ENCODE measurements at places on chromosomes 4 and X.

DNA sequence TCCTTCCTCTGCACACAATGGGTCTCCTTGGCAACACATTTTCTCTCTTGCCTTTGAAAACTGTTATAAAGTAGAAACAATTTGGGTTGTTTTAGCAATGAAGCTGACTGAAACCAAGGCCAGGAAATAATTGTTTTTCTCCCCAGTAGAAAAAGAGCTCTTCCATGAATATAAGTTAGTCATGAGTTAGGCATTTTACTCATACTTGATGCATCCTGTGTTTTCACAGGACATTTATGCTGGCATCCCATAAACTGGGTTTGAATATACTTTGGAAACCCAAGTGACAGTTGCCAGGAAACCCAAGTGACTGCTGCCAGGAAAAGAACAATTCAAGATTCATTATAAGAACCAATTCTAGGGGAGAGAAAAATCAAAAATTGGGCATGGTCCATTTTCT is 128.6 kb upstream of the NPY2R start:
- no peak for DNase-seq

DNA sequence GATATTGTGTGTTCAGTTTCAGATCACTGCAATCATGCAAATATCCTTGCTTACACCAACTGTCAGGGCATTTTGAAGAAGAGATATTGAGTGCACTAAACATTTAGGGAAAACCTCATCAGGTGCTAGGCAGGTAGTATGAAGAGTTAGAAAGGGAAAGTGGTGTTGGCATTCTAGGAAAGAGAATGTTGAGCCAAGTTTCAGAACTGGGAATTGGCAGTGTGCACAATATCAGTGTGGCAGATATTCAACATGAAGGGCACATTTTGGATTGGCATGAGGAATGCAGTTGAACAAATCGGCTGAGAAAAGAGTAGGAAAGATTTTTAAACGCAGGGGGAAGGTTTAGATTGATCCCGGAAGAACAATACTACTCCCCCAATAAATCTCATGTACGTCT is 43.4 kb upstream of the SMAD1 start:
- DNase-seq, result no peak

DNA sequence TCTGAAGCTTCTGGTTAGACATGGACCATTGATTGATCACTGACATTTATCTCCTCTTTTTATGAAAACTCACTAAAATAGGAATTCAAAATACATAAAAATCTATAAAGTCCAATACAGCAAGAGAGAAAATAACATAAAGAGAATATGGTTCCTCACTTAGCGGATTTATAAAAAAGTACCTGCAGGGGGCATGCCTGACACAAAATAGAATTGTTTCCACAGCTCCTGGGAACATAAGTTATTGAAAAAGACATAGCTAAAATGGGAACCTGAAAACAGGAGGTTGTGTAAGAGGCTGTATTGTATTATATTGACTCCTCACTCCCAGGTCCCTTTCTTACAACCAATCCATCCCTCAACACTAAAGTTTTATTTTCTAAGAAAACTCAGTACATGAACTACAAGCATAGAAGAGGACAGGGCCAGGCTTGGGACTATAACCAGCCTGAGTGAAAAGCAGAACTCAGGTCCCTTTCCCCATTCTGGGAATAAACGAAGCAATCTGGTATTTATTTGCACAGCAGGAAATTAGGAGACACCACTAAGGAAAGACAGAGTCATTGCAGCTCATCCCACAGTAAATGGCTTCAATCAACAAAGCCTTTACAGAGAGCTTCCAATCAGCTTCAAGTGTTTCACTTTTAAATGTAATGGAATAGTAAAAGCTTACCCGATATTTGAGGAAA is 121.1 kb upstream of the NDST4 start:
- DNase-seq, result no peak

DNA sequence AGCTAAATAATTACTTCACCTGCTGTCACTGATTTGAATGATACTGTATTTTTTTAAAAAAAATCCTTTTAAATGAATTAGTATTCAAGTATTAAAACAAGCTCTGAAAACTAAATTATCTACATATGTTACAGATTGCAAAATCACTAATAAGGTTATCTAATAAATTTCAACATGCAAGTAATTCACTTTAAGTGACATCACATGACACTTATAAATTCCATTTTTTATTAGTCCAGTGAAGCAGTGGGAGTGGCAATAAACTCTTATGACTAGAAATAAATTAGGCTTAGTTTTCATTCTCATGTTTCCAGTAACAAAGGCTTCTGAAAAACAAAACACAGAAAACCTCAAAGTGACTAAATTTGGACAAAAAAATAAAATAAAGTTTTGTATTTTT is 36.3 kb downstream of the SMIM31 start:
- DNase-seq, result no peak

DNA sequence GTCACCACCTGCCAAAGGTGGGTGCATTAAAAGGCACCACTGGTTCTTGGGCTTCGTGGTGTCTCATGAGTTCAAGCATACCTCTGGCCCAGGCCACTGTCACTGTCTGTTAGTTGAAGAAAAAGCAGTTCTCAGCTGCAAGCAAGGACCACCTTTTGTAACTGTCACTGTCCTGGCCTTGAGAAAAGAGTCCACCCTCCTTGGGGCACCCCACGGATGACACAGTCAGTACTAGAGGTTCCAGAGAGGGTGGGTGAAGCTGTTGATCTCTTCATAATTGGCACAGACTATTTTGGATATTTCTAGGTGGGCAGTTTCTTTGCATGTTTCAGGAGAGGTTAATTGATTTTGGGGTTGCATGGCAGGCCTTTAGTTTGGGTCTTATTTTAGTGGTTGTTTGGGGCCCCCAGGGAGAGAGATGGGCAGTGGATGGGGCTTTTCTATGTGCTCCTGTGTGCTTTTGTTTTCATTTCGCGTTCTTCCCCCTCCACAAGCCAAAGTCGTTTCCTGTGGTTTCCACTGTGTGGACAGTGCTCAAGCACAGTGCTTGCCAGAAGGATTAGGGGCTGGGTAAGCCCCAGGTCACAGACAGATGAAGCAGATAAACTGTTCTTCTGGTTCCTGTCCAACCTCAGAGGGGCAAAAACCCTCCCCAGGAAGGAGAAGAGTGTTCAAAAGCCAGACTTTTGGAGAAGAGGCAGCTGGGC is 156.2 kb upstream of the PPP1R2C start:
- DNase-seq, result no peak

- DNase-seq, result peak; percentile 12
Measured at GRCh38 chr4:107931775-107932321, 499 bp downstream of the CYP2U1 start.

GRCh38 chr4:1494416-1495315 is 88.4 kb upstream of the NKX1-1 start:
- no peak for DNase-seq

GRCh38 chr4:108072300-108072699 is 82.6 kb downstream of the HADH start:
- DNase-seq, result no peak

DNA sequence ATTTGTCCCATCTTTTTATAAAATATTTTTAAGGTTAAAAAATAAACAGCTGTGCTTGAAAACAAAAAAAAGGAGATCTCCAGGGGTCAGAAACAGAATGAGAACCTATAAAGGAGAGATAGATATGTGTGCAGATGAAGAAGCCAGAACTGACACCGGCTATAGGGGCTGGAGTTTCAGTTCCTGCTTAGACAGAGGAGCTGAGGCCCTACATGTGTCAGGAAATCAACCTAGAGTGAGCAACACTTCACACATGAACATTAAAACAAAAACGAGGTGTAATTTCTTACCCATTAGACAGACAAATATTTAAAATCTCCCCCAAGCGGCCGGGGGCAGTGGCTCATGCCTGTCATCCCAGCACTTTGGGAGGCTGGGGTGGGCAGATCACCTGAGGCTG is 17.8 kb upstream of the HUWE1 start:
- no peak for DNase-seq

DNA sequence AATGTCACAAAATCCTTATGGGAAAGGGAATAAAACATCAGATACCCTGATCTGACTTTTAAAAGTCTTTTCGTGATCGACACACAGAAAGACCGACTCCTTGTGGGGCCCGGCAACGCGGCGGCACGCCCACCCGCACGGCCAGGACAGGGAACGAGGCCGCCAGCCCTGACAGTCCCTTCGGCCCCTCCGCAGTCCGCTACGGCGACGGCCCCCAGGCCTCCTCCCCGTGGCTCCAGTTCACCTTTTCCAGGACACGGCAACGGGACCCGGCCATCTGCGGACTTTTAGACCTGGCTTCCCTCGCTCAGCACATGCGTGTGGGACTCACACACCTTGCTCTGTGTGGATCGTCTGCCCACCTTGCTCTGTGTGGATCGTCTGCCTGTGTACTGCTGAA is 33.6 kb upstream of the GTPBP6 start:
- DNase-seq, result no peak

DNA sequence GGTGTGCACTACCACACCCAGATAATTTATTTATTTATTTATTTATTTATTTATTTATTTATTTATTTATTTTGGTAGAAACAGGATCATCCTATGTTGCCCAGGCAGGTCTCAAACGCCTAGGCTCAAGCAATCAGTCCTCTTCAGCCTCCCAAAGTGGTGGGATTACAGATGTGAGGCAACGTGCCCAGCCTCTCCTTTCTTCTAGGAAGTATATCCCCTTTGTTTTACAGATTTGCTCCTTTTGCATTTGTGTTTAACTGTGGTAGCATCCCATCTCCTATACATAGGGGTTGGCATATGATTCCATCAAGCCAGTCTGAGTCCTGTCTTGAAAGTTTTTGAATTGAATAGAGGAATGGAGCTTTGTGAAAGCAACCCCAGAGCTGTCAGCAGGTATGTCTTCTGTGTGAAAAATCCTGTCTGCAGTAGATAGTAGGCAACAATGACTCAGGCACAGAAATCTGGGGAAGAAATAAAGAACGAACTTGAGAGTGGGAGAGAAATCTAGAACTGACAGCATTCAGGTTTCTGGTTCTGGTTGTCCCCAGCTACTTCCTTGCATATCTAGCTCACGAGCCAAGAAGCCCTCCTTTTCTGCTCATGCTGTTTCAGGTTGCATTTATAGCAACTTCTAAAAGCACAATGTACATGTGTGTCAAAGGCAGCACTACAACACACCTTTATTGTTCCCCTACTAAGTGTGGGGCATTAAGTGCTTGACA is 113.7 kb upstream of the LSM6 start:
- no peak for DNase-seq

- DNase-seq, result no peak
Measured at GRCh38 chrX:44003975-44004374, 30.8 kb upstream of the NDP start.

DNA sequence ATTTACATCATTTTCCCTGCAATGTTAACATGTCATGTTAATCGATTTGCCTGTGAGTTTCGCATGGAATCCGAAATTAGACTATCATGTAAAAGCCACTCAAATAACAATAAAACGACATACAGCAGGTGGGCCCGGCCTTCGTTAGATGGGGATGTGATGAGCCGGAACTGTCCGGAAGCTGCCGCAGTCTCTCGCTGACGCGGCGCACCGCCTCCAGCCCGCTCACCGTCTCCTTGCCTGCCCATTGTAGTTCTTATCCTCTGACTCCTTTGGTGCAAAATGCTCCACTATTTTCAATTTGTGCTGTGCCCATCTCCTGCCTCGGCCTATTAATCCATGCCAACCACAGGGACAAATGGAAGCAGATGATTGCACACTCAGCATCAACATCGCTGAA is 877.5 kb upstream of the TENM3 start:
- DNase-seq, result no peak

- no peak for DNase-seq
Measured at GRCh38 chrX:25206778-25207177, 191.0 kb upstream of the ARX start.

DNA sequence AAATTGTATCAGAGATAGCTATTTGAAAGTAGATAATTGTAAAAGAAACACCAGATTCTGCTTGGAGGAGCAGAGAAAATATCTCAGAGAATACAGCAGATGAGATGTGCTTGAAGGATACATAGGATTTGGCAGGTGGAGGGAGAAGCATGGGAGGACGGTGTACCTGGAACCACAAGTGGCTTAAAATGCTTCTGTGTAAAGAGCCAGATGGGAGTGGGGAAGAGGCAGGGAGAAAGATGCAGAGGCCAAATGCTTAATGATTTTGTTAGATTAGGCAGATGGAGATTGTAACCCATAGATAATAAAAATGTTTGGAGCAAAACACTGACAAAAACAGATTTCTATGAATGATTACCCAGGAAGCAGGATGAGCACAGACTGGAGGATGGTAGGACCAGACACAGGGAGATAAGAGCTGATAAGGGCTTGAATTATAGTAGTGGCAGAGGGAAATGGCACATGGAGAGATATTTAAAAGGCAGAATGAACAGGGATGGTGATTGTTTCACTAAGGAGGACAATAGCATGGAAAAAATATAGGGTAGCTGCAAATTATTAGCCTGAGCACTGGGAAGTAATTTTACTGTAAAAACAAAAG is 145.7 kb upstream of the TBC1D9 start:
- no peak for DNase-seq

GRCh38 chrX:7052541-7052940 is 95.0 kb upstream of the STS start:
- DNase-seq, result no peak

DNA sequence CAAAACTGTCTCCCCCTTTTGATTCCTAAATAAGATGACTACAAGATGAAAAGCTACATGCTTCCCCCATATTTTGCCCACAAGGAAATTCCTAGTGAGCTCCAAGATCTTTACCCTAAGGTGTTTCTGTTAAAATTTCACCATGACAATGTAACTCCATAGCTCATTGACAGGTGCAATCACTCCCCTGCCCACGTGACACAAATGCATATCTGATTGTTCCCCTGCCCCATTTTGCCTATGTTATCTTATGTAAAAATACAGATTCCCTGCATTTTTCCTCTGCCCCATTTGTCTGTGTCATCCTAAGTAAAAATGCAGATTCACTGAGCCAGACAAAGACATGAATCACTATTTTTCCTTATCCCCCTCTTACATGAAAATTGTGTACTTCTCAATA is 66.7 kb downstream of the GPRASP3 start:
- no peak for DNase-seq

- no peak for DNase-seq
Measured at GRCh38 chr4:186307916-186308315, 41.9 kb downstream of the F11 start.

- DNase-seq, result no peak
Measured at GRCh38 chrX:102985192-102985591, 48.1 kb downstream of the RAB40AL start.

DNA sequence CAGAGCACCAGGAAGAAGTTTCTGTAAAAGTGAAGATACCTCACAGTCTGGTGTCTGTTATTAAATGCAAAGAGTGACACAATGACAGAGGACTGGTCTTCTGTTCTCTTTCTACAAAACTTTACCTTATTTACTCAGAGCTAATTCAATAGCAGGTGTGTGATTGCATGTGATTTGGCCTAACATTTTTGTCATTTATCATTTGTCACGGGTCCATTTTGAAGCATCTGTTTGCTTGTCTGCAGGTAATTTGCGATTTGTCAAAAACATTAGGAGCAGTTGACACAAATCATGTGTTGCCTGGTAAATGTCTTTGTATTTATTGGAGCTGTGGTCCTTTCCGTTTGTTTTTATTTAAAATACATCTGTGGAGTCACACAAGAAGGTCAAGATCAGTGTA is 1232.4 kb downstream of the STIM2 start:
- DNase-seq, result no peak

- DNase-seq, result no peak
Measured at GRCh38 chr4:42927946-42928345, 35.4 kb downstream of the GRXCR1 start.
